Cerebellar cortex (tissue), 1 donor: ENCODE measurements at places on chromosomes 2 and 18.

GRCh38 chr2:192091476-192091875 is 103.3 kb downstream of the TMEFF2 start:
- DNase-seq = no peak

DNA sequence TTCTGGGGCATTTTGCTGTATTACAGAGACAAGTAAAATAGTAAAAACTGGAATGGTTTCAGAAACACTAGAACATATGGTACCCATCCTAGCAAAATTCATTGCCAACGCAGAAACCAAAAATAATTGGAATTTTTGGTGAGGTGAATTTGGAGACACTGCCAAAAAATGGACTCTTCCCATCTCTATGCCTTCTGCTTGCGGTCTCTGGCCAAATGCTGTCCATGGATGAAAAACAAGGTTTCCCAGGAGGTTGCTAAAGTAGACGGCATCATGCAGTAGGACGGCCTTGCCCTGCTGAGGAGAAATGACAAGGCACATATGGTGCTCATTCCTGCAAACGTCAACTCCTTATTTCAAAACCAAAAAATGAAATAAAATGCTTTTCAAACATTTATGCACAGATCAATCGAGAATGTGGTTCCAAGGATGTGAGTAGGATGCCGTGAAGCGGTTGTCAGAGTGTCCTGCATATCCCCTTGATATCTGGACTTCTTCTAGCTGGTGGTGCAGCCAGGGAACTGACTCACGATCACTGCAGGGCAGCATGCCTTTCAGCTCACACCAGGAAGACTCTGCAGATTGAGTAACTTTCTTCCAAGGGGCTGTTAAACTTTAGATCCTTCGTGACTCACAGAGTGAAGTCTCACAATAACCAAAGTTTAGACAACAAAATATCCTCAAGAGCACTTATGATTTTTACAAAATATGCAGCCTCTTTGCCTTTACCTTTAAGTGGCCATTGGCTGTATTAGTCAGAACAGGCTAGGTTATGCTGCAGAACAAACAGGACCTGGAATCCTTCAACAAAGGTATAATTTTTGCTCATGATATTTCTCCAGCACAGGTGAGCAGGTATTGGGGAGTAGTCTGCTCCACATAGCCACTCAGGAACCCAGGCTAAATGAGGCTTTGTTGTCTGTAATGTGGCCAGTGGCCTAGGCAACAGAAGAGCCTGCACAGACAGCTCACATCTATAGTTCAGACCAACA is 149.4 kb upstream of the NDUFV2 start:
- peak; percentile 96 for DNase-seq

GRCh38 chr18:57951999-57952774 is 91.8 kb upstream of the NEDD4L start:
- DNase-seq = no peak

DNA sequence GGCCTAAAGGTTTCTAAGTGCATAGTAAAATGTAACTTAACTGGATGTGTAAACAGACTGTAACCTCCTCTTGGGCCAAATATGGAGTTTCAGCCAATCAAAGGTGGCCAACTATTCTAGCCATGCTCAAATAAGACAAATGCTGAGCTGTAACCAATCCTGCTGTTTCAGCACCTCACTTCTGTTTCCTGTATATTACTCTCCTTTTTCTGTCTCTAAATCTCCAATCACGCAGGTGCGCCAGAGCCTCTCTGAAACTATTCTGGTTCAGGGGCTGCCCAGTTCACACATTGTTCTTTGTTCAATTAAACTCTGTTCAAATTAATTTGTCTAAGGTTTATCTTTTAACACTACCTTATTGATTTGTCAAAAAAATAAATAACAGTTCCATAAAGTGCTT is 532.7 kb upstream of the DCC start:
- no peak for DNase-seq

GRCh38 chr2:107772353-107772752 is 54.3 kb upstream of the RGPD4 start:
- DNase-seq = no peak

GRCh38 chr2:177489719-177490301 is 97.2 kb downstream of the AGPS start:
- DNase-seq = peak; percentile 52

DNA sequence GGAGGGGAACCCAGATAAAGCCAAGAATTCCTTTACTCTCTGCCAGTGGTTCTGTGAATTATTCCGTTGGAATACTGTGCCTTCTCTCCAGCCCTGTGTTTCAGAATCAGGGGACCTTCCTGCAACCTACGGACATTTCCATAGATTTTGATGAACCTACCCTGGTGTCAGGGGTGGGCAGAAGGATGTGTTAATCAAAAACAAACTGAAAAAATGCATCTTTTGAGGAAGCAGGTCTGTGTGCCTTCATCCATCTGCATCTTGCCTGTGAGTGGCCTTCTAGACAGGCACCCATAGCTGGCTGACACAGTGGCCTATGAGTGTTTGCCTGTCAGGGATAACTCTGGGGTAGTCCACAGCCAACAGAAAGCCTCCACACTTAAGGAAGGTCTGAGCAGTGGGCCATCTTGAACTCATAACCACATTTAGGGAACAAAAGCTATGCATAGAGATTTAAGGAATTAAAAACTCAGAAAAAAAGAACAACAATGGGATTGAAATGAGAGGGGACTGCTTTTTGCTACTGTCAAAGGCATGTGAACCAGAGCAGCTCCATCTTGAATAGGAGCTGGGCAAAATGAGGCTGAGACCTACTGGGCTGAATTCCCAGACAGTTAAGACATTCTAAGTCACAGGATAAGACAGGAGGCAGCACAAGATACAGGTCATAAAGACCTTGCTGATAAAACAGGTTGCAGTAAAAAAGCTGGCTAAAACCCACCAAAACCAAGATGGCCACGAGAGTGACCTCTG is 45.9 kb upstream of the ITGA6 start:
- no peak for DNase-seq

DNA sequence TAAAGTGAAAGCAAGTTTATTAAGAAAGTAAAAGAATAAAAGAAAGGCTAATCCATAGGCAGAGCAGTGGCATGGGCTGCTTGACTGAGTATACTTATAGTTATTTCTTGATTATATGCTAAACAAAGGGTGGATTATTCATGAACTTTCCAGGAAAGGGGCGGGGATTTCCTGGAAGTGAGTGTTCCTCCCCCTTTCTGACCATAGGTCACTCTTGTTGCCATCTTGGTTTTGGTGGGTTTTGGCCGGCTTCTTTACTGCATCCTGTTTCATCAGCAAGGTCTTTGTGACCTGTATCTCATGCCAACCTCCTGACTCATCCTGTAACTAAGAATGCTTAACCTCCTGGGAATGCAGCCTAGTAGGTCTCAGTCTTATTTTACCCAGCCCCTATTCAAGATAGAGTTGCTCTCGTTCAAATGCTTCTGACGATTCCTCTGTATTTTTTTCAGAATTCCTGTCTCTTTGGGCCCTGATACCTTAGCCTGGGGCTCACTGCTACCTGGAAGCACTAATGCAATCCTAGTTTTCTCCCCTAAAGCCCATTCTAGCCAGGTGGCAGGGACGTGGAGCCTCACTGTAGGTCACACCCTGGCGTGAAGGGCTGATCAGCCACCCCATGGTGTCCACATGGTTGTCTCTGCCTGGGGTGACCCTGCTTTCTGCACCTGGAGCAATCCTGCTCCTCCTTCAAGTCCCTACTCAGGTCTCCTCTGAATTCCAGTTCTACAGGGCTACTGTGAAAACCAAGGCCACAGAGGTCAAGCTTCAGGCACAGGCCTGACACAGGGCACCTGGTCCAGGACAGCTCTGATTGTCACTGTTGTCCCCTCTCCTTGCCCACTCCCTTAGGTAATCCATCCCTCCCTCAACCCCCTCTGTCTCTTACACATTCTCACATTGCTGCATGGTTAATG is 6.0 kb upstream of the SLC35F6 start:
- DNase-seq = peak; percentile 61

DNA sequence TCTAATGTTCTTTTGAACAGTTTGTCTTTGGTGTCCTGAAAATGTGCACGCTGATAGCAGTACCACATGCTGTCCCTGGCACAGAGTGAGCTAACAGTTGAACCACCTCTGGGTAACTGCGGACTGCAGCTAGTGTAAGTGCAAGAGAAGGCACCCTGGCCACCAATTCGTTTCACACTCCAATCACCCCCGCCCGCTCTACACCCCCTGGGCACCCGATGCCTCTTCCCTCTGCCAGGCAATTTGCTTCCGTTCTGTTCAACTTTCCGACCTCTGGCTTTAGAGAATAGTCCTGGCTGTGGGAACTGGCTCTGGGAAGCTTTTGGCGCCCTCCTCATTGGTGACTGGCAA is 1.4 kb downstream of the DOCK10 start:
- DNase-seq = no peak

DNA sequence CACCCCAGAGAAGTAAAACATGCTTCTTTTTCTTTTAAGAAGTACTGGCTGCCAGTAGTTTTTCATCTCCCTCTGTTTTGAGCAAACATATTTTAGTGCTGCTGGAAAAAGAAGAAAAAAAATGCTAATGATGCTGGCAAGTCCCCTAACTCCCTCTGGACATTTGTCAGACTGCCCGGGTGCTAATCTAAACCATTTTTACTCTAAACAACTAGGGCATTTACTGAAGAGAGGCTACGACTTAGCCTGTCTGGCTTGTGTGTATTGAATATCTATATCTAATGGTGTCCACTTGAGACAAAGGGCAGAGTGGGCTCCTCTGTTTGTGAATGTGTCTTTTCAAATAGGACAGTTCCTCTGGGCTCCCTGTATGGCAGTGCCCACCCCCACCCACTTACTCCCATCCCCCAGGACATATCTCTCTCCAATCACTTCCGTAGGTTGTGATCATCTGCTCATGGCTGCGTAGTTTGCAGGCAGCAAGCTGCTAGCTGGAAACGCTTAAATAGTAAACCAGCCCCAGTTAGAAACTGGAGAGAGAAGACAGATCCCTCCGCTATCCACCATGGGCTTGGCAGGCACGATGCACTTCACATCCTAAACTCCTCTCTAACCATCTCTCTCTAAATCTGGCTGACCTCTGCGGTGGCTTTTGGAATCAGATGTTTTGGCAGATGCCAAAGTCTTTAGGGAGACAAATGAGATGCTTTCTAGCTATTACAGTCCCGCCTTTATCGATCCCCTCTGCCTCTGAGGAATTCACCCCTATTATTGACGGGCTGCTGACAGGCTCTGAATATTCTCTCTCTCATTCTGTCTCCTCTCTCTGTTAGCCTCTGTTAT is 58.3 kb downstream of the DOCK10 start:
- peak; percentile 7 for DNase-seq

DNA sequence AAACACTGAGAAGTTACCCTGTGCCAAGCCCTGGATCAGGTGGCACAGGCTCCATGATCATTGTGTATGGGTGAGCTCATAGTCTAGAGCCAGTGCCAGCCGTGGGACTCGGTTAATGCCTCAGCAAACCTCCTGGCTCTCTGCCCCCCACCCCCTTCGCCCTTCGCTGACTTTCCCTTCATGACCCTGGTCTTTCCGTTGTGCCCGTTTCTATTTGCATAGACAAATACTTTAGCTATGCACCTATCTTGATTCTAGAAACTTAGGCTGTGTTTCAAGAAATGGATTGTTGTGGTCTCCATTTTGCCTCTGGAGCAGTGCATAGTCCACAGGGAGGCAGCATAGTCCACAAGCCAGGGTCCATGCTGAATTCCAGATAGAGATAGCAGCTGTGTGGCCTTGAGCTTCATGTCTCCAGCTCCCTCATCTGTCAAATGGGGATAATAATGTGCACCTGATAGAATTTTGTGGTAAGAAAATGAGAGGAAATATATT is 44.8 kb upstream of the KDM3A start:
- DNase-seq = peak; percentile 38

DNA sequence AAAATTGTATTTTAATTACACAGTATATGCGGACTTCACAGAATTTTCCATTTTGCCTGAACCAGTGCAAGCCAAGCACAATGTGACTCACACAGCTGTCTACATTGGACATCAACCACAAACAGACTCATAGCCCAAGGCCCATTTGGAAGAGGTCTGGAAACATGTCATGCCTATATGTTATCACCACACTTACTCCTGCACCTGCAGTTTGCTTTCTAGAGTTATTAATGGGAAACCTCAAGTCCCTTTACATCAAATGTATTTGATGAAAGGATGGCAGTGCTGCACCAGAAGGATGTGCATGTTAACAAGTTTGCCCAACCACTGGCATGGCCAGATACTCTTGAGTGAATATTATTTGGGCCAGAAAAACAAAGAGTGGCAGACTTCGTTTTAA is 548.9 kb upstream of the CDH2 start:
- DNase-seq = no peak

- no peak for DNase-seq
Observed at GRCh38 chr18:74899554-74899953, 301.9 kb downstream of the ZNF407 start.

DNA sequence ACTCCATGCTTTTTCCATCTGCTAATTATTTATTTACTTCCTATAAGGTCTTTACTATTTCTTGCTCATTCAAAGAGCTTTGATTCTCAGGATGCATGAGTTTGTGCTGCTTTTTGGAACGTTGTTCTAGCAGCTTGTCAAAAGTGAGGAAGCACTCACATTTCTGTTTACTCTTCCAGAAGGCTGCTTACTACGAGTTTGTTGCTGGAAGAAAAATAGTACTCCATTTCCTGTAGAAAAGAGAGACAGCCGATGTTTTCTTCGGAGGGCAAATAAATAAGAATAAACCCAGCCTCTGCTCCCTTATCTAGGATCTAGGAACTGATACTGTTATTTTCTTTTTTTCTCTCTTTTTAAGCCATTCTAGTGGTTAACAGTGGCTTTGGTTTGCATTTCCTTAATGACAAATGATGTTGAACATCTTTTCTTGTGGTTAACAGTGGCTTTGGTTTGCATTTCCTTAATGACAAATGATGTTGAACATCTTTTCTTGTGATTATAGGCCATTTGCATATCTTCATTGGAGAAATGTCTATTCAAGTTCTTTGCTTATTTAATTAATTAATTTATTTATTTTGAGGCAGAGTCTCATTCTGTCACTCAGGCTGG is 20.5 kb downstream of the CYP27A1 start:
- no peak for DNase-seq

DNA sequence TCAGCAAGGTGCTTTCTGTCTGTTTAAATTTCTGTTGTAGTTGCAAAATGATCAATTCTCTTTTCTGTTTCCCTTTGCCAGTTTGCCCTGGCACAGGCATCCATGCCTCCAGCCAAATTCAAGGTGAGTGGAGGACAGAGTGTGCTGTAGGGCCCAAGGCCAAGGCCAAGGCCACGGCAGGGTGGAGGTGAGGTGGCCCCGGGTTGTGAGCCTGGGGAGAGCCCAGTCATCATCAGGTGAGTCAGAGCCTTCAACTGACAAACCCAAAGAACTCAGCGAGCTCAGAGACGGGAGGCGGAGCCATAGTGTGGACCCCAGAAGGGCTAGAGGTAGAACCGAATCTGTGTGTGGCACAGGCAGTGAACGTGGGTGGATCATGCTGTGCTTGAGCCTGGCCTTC is 55.7 kb downstream of the BCL2L11 start:
- DNase-seq = no peak
